ENCODE measurements at places on chromosomes 12 and 14. TPM values are rescaled to one million over a fixed set of nuclear protein-coding genes. Genes with fewer than 3 reads are reported as not detected.

The CLEC1B gene
- total RNA-seq: not detected

The CPNE6 gene
- not detected for total RNA-seq

The LRP1-AS gene
- not detected for total RNA-seq

The ACSM4 gene
- total RNA-seq: not detected

The FOXJ2 gene
- total RNA-seq: 15.4 TPM

DNA sequence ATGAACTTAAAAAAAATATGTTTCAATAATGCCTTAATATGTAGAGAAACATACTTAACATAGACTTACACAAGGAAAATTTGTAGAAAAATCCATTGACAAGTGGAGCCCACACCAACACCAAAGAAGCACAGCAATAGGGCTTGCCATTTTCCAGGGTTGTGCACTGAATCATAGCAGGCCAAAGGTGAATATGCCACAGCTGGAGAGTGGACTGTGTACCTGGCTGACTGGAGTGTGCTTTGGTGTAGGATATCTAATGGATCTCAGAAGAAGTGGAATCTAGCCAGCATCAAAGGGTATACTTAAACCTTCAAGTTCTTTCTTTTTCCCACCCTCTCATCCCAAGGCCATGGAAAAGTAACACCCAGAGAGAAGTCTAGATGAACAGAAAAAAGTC, 4.8 kb downstream of the RPL10L start:
- no peak for DNase-seq

DNA sequence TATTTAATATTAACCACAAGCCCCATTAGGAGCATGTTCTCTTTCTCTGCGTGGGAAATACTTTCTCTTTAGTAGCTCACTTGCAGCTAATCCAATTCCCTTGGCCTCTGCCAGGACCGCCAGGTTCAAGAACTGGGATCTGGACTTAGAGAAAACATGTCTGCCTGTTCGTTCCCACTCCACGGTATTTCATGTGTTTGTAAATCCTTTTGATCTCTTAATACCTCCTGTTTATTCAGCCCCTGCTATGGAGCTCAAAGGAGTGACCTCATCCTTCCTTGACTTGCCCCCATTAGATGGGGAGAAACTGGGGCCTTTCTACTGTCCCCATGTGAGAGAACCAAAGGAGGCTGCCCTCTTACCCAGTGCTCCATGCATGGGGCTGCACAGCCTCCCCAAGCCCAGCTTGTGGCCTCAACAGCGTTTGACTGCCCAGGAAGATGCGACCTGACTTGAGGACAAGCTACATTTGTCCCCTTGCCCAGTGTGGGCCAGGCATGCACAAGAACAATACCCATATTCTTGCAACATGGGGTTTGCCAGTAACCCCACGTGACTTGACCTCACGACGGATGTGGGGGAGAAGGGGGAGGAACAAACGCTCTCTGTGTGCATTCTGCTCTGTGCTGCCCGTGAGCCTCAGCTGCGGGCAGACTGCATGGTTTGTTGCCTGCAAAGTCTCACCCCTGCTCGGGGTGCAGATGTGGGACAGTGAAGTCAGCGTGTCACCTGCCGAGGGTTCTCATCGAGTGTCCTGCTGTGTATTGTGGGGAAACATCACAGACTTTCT, 30.3 kb downstream of the CD9 start:
- DNase-seq: peak; percentile 43

DNA sequence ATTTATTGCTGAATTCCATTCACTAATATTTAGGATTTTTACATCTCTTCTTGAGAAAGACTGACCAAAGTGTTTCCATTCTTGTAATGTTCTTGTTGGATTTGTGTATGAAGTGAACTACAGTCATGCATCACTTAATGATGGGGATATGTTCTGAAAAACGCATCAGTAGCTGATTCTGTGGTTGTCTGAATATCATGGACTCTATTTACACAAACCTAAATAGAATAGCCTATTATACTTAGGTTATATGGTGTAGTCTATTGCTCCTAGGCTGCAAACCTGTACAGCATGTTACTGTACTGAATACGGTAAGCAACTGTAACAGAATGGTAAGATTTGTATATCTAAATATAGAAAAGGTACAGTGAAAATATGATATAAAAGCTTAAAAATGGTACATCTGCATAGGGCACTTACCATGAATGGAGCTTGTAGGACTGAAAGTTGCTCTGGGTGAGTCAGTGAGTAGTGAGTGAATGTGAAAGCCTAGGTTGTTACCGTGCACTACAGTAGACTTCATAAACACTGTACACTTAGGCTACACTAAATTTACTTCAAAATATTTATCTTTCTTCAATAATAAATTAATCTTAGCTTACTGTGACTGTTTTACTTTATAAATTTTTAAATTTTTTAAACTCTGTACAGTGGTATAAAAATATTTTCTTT, 27.6 kb upstream of the P2RX4 start:
- no peak for DNase-seq

- DNase-seq: no peak
Observed at GRCh38 chr14:53458368-53458814, 305.3 kb upstream of the DDHD1 start.

GRCh38 chr12:50991291-50991690, 34.9 kb downstream of the SLC11A2 start:
- no peak for DNase-seq

DNA sequence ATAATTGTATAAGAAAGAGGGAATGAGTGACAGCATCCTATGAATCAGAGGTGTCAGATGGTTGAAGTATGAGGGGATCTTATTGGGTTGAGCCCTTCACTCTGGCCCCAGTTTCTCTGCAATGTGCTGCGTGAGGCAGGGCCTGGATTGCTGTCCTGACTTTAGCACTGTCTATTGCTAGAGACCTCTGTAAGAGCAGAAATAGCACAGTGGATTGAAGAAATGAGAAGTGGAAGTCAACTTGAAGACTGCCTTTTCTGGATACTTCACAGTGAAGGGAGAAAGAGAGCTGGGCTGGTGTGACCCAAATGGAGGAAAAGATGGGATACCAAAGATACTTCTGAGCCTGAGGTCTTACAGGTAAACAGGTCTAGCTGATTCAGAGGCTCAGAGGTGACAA, 5.8 kb downstream of the ASCL4 start:
- no peak for DNase-seq

GRCh38 chr12:88559772-88560171, 20.5 kb downstream of the KITLG start:
- no peak for DNase-seq
